Muscle of leg (tissue), 16 donors: ENCODE measurements at places on chromosomes 6 and 20. TPM values are rescaled to one million over a fixed set of nuclear protein-coding genes. Genes with fewer than 3 reads are reported as not detected.
A peak's percentile ranks its signal among the peaks of the same experiment; 100 is the strongest.

Gene SEMG1
- total RNA-seq, result not detected

Gene INSM1
- 0.04 TPM for total RNA-seq

Gene CTCFL
- total RNA-seq, result 0.04 TPM

DNA sequence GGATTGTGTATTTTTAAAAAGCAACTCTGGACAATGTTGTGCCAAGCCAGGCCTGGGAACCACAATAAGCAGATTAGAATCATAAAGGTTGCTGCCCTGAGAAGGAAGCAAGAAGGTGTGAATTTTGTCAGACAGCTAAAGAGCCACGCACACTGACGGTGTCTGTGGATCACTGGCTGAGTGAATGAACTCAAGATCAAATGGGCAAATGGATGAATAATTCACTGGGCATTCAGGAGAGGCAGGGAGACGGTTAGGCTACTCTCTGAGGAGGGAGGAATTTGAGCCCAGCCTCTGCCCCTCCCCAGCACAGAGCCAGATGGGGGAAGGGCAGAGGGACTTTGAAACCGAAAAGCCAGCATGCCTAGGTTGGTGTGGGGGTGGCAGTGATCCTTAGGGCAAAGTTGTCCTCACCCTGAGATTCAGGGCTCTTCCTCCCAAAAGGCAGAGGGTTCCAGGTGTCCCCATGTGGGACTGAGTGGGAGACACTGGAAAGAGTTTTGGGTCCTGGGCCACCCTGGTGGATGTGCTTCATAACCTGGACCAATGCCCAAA is 19.5 kb upstream of the SLC22A7 start:
- DNase-seq, result no peak
- H3K4me3 ChIP-seq, result no peak overlapping the region
- no peak overlapping the region for H3K27ac ChIP-seq
- H3K36me3 ChIP-seq, result no peaks in the 10 kb centered on the region

- H3K4me1 ChIP-seq, result no peaks in the 10 kb centered on the region
- H3K27me3 ChIP-seq, result no peaks in the 10 kb centered on the region
- H3K27ac ChIP-seq, result no peak overlapping the region
- no peak for DNase-seq
- H3K36me3 ChIP-seq, result no peaks in the 10 kb centered on the region
Observed at GRCh38 chr6:115276881-115277565, 783.7 kb downstream of the FRK start.

Gene VNN1
- total RNA-seq, result 0.13 TPM

DNA sequence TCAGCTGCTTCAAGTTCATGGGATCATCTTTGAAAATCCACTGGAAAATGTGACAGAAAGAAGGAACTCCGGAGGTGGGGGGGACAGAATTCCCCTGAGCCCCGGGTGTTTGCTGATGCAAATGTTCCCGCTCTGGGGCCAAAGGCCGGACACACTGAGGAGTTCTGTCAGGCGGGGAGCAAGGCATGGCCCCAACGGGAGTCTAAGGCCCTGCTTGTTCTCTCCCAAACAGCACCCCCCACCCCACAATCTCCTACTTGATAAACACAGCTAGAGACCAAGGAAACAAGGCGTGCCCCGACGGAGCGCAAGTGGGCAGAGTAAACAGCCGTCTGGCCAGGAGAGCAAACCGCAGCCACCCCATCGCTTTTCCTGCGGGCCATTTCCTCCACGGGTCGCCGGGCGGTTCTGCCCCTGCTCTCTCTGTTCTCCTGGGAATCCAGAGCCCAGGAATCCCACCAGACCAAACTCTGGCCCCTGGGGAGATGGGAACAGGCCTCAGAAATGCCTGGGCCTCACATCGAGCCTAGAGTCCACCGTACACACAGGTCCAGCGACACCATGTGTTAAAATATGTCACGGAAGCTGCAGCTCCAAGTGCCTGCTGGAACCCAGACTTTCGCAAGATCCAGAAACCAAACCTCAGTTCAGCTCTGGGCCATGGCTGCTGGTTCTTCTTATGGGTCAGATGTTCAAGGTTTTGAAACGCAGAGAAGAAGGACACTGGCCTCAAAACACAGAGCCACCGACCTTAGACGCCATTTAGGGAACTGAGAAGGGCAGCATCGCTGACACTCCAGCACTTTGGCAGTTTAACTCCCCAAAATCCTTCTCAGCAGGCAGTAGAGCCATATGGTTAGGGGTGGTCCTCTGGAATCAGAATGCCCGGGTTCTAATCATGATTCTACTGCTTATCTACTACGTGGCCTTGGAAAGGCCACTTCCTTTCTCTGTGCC is 104.2 kb downstream of the PREX1 start:
- peak; percentile 81 for DNase-seq
- H3K4me1 ChIP-seq, result peaks cover 71% of the 10 kb centered on the region
- peaks cover 11% of the 10 kb centered on the region for H3K36me3 ChIP-seq
- H3K27me3 ChIP-seq, result no peaks in the 10 kb centered on the region
- peak overlapping the region; percentile 86 for H3K27ac ChIP-seq

Gene NT5E
- total RNA-seq, result 28.8 TPM

- no peaks in the 10 kb centered on the region for H3K27me3 ChIP-seq
- H3K4me1 ChIP-seq, result peaks cover 29% of the 10 kb centered on the region
- no peak overlapping the region for H3K27ac ChIP-seq
- no peak for DNase-seq
- no peak overlapping the region for H3K4me3 ChIP-seq
- no peaks in the 10 kb centered on the region for H3K36me3 ChIP-seq
Observed at GRCh38 chr6:2861822-2862164, 20.1 kb upstream of the SERPINB1 start.

Gene NPEPL1
- 22.3 TPM for total RNA-seq

GRCh38 chr6:157629220-157629619 is 193.8 kb upstream of the SNX9 start:
- no peaks in the 10 kb centered on the region for H3K27me3 ChIP-seq
- H3K36me3 ChIP-seq, result no peaks in the 10 kb centered on the region
- H3K4me1 ChIP-seq, result peaks cover 16% of the 10 kb centered on the region
- H3K27ac ChIP-seq, result no peak overlapping the region
- no peak for DNase-seq
- H3K4me3 ChIP-seq, result no peak overlapping the region

GRCh38 chr20:35743693-35744491 is 1.8 kb upstream of the RBM39 start:
- H3K36me3 ChIP-seq, result peaks cover 10% of the 10 kb centered on the region
- peak overlapping the region; percentile 97 for H3K27ac ChIP-seq
- peak; percentile 49 for DNase-seq
- H3K4me3 ChIP-seq, result no peak overlapping the region
- peaks cover 7% of the 10 kb centered on the region for H3K4me1 ChIP-seq
- H3K27me3 ChIP-seq, result no peaks in the 10 kb centered on the region

Gene LAMA4
- 219 TPM for total RNA-seq

- no peaks in the 10 kb centered on the region for H3K36me3 ChIP-seq
- H3K4me3 ChIP-seq, result no peak overlapping the region
- H3K4me1 ChIP-seq, result no peaks in the 10 kb centered on the region
- H3K27me3 ChIP-seq, result no peaks in the 10 kb centered on the region
- DNase-seq, result no peak
Observed at GRCh38 chr6:20717743-20718142, 183.5 kb downstream of the CDKAL1 start.

Gene HSPA1L
- total RNA-seq, result 2.3 TPM

Gene VSTM2L
- 2.4 TPM for total RNA-seq

DNA sequence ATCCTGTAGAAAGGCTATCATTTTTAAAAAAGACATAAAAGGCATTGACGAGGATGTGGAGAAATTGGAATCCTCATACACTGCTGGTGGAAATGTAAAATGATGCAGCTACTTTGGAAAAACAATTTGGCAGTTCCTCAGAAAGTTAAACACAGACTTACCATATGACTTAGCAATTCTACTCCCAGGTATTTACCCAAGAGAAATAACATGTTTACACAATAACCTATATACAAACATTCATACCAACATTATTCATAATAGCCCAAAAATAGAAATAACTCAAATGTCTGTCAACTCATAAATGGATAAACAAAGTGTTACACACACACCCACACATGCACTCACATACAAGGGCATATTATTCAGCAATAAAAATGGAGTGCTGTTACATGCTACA is 23.4 kb upstream of the CEP85L start:
- DNase-seq, result no peak
- no peaks in the 10 kb centered on the region for H3K27me3 ChIP-seq
- peaks cover under 1% of the 10 kb centered on the region for H3K4me1 ChIP-seq
- H3K27ac ChIP-seq, result no peak overlapping the region

- H3K4me3 ChIP-seq, result no peak overlapping the region
- no peaks in the 10 kb centered on the region for H3K4me1 ChIP-seq
- no peaks in the 10 kb centered on the region for H3K27me3 ChIP-seq
- no peak overlapping the region for H3K27ac ChIP-seq
Observed at GRCh38 chr6:66865771-66866170, 1158.7 kb upstream of the EYS start.

Gene TREM2
- 0.75 TPM for total RNA-seq

GRCh38 chr20:362271-363254 is 15.7 kb downstream of the NRSN2 start:
- peaks cover 13% of the 10 kb centered on the region for H3K4me1 ChIP-seq
- H3K27ac ChIP-seq, result no peak overlapping the region
- H3K27me3 ChIP-seq, result no peaks in the 10 kb centered on the region

DNA sequence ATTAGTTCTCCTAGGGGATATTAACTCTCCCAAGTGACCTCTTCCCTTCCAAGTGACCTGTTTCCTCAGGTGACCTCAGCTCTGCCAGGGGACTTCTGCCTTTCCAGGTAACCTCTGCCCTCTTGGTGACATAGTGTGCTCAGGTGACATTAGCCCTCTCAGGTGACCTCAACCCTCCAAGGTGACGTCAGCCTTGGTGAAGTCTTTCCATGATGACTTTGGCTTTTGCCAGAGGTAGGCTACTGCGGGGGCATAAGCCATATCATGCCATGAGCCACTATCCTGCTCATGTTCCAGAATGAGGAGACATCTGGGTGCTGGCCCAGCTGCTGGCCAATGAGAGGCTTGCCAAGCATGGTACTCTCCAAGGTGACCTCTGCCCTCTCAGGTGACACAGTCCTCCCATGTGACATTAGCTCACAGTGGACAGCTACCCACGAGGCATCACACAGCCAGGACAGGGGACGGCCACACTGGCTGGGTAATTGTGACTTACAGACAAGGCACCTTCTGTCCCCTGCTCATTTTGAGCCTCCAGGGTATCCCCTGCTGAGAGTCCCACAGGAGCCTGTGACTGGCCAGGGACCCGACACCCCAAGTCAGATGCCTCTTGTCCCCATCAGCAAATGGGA is 31.1 kb downstream of the UBD start:
- no peaks in the 10 kb centered on the region for H3K4me1 ChIP-seq
- no peaks in the 10 kb centered on the region for H3K36me3 ChIP-seq
- H3K27me3 ChIP-seq, result no peaks in the 10 kb centered on the region

DNA sequence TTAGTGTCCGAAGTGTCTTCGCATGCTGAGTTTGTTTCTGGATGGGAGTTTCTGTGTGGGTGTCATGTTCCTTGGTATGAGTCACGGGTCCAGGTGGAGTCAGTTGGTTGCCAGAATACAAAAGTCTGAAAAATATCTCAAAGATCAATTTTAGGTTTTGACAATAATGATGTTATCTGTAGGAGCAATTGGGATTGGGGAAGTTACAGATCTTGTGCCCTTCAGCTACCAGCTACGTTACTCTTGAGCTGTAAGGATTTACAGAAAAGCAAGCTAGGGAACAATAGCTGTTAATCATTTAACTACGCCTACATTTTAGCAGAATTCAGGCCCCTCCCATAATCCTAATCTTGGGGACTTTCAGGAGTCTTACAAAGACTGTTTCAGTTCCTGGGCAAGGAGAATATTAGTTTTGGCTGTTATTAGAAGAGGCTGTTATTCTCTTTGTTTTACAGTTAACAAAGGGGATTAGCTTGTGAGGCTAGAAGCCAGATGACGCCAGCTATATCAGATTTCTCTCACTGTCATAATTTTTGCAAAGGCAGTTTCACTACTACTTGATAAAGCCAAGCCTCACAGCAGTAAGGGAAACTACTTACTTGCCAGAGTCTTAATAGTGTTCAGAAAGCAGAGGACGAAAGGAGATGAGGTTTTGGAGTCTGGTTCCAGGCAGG is 15.4 kb upstream of the SLC22A16 start:
- DNase-seq, result peak; percentile 62
- no peak overlapping the region for H3K27ac ChIP-seq
- no peaks in the 10 kb centered on the region for H3K27me3 ChIP-seq
- no peak overlapping the region for H3K4me3 ChIP-seq
- H3K36me3 ChIP-seq, result no peaks in the 10 kb centered on the region
- H3K4me1 ChIP-seq, result peaks cover 3% of the 10 kb centered on the region

Gene RRAGD
- total RNA-seq, result 103 TPM

Gene ZSCAN16
- 4.8 TPM for total RNA-seq

DNA sequence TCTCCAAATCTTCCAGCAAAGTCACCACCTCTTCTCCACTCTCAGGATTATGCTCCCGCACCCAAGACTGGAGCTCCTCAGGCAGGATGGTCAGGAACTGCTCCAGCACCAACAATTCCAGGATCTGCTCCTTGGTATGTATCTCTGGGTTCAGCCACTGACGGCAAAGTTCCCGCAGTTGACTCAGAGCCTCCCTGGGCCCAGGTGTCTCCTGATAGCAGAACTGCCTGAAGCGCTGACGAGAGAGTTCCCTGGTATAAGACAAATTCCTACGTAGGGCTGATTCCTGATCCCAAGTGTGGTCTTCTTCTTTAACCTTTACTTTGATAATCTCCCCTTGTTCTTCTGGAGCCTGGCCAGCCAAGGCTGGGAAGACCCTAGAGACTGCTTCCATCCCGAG is 60.6 kb downstream of the GPX5 start:
- no peaks in the 10 kb centered on the region for H3K36me3 ChIP-seq
- H3K4me1 ChIP-seq, result peaks cover 20% of the 10 kb centered on the region
- no peak for DNase-seq
- peak overlapping the region; percentile 56 for H3K4me3 ChIP-seq
- H3K27me3 ChIP-seq, result peaks cover 30% of the 10 kb centered on the region

DNA sequence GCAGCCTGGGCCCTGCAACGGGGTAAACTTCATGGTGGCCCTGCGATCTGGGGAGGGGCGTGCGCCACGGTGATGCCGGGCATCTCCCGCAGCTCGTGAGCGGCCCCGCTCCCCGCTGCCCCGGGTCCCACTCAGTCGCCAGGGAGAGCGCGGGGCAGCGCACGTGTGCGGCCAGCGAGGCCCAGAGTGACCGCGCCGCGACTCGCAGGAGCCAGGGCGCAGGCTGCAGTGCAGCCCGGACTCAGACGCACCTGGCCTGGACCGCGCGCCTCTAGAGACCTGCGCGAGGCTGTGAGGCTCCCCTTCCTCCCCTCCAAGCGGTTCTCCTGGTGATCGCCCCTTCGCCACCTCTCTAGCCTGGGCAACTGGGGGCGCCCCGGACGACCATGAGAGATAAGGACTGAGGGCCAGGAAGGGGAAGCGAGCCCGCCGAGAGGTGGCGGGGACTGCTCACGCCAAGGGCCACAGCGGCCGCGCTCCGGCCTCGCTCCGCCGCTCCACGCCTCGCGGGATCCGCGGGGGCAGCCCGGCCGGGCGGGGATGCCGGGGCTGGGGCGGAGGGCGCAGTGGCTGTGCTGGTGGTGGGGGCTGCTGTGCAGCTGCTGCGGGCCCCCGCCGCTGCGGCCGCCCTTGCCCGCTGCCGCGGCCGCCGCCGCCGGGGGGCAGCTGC is 652 bp downstream of the BMP6 start:
- no peak overlapping the region for H3K27ac ChIP-seq
- peaks cover 35% of the 10 kb centered on the region for H3K4me1 ChIP-seq
- H3K4me3 ChIP-seq, result peak overlapping the region; percentile 48

Gene PRDM1
- total RNA-seq, result 3.3 TPM

- no peaks in the 10 kb centered on the region for H3K36me3 ChIP-seq
- no peaks in the 10 kb centered on the region for H3K27me3 ChIP-seq
- H3K4me3 ChIP-seq, result no peak overlapping the region
- H3K27ac ChIP-seq, result no peak overlapping the region
- no peaks in the 10 kb centered on the region for H3K4me1 ChIP-seq
Observed at GRCh38 chr6:147135211-147135681, 69.0 kb upstream of the STXBP5 start.
